ENCODE measurements at places on chromosomes 7 and 10.

DNA sequence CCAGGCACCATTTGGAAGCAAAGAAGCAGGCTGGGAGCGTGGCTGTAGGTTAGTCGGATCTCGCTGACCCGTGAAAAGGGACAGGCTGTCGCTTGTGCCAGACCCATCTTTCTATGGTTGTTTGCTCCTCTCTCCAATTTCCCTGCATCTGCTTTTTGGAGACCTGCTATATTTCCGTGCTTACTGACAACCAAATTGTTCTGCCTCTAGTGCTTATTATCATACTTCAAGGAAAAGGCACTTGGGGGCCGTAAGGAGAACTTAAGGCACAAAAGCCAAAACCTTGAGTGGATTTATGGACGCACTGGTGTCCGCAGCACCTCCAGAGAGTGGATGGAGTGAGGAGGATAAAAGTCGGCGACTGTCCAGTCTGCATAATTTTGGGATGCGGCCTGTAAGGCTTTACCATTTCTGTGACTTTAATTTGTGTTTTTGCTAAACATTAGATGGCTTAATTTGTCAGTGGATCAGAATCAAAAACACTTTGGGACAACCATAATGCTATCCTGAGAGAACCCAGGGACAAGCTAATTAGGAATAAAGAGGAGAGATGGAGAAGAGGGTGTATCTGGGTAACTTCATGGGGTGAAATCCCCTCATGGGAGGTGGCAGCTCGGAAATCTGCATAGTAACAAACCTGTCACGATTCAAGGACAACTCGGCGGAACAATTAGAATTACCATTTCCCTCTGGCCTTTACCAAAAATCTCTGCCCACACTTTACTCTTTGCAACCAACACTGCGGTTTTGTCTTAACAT is 206.7 kb downstream of the HDAC9 start:
- DNase-seq = no peak

- DNase-seq = peak; percentile 75
Observed at GRCh38 chr10:76984559-76985443, 652.8 kb downstream of the KCNMA1 start.

GRCh38 chr10:95741807-95742467 is 14.0 kb upstream of the ENTPD1 start:
- DNase-seq = no peak

GRCh38 chr7:31858055-31858454 is 171.0 kb downstream of the PPP1R17 start:
- no peak for DNase-seq

DNA sequence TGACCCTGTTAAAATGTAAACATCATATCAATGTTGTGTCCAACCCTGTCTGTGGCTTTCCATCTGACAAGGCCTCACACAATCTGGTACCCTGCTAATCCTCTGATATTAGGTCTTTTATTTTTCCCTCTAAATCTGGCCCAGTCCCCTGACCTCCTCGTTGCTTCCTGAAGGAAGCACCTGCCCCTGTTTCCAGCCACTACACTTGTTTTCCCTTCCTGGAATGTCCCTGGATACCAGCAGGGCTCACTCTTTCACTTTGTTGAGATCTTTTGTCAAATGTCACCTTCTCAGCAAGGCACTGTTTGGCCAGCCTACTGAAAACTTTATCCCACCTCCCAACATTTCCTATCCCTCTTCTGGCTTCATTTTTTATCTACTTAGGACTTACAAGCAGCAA is 2.1 kb downstream of the SAMD9L start:
- DNase-seq = no peak

- DNase-seq = no peak
Observed at GRCh38 chr10:50809596-50809995, 69.9 kb downstream of the ASAH2B start.

DNA sequence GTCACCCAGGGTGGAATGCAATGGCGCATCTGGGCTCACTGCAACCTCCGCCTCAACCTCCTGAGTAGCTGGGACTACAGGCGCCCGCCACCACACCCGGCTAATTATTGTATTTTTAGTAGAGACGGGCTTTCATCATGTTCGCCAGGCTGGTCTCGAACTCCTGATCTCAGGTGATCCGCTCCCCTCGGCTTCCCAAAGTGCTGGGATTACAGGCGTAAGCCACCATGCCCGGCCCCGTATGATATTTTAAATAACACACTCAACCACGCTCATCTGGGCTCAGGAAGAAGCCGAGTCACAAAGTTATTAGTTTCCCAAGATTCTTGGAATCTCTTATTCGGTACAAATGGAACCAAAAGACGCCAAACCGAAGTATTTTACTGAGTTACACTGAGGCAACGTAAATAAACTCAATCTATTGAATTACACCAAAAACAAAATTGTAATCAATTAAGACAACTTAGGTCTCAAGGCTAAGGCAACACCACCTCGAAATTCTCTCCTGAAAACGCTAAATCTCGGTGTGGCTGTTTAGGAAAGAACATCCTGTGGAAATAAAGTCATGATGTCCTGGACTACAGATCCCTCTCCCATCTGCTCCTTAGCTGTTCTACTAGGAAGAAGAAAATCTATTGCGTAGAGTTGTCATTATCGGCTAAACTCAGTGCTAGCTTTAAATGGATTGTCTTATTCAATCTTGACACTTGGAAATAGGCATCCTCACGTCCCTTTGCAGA is 910 bp downstream of the ARHGAP19 start:
- DNase-seq = no peak

DNA sequence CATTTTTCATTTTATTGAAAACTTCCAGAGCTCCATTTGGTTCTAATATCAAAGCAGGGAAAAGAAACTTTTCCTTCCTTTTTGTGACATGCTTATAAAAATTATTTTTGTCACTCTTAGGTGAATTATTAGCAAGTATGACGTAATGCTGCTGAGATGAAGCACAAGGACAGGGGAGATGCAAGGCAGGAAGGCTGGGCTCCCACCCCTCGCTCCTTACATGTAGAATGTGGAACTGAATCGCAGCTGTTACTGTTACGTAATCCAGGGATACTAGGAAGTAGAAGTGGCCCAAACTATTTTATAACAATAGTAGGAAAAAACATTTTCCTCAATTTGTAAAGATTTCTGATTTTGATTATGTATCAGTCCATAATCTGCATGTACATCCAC is 17.1 kb upstream of the GTPBP4 start:
- DNase-seq = no peak

DNA sequence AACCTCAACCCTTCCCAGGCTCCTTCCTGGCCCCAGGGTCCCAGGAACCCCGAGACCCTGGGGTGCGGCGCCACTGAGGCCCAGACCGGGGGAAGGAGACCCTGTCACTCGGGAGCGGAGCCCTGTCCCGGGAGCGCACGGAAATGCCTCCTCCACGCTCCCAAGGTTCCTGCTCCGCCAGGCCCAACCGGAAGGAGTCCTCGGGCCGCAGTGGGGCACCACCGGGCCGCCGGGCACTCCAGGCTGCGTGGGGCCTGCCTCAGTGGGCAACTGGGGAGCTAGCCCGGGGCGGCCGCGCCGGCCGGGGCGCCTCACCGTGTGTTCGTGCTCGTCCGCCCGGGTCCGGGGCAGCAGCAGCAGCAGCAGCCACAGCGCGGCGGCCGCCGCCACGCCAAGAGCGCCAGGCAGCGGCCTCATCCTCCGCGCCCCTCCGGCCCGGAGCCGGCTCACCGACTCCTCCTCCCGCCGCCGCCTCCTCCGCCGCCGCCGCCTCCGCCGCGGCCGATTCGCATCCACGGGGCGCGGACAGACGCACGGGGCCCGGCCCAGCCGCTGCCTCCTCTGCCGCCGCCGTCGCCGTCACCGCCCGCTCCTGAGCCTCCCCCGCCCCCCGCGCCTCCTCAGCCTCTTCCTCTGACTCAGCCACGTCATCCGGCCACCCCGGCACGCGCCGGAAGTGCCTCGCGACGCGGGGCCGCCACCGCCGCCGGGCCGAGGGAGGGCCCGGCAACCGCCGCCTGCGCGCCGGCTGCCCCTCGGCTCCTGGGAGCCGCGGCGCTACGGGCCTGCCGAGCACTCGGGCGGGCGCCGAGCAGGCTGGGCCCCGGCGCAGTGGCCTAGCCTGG is at the start of gene TM9SF3:
Gene TM9SF3 (minus strand): TSS at position 594 of the 845 bp plus-strand sequence. CDS start 177 bp downstream, at position 417.
- DNase-seq = peak; percentile 92

DNA sequence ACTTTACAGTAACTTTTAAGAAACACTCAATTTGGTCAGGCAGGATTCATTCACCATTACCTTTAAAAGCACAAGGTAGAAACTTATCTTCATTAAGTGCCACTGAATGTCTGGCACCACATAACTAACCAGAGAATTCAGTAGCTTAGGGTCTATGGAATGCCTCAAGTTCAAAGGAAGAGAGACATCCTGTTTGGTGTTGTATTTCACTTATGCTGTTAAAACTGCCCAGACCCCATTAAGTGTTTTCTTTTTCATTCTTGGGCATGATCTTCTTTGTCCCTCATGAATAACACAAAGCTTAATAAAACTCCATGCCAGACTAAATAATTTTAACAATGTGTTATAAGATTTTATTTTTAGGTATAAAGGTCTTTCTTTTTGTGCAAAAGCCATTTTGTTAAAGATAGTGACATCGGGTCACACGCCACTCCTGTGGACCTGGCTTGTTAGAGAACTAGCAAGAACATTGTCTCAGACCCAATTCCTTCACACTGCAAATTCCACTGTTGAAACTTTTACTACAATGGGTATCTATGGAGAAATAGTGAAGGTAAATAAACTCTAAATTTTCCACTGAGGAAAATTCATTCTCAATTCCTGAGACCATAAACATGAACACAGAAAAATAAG is 221.0 kb downstream of the TWIST1 start:
- no peak for DNase-seq

GRCh38 chr7:86444245-86444644 is 199.5 kb upstream of the GRM3 start:
- no peak for DNase-seq

DNA sequence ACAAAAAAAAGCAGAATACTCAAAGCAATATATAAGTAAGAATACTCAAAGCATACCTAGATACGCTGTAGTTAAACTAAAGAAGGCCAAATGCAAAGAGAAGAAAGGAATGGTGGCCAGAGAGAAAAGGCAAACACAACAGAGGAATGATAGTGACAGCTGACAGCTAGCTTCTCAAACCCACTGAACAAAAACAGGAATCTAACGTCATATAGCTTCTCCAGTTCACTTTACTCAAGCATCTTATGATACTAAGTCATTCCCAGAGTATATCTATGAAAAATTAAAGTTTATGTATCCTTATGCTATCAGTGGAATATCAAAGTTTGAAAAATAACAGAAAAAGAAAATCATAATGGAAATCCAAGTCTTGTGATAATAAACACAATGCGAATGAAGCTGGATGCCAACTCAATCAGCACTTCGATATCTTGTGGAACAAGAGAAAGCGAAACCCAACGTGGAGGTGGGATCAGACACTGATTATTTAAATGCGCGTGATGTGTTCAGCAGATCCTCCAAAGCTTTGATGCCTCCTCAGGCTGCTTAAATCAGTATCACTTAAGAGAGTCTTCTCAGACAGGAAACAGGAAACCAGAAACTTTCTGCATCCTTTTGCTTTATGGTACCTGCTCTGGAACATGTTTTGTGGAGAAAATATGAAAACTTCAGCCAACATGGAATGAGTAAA is 102.8 kb downstream of the PIP4K2A start:
- DNase-seq = peak; percentile 87

GRCh38 chr7:55533050-55533728 is 39.1 kb downstream of the VOPP1 start:
- DNase-seq = peak; percentile 85

- DNase-seq = no peak
Observed at GRCh38 chr7:65438598-65438997, 64.9 kb downstream of the ZNF92 start.

DNA sequence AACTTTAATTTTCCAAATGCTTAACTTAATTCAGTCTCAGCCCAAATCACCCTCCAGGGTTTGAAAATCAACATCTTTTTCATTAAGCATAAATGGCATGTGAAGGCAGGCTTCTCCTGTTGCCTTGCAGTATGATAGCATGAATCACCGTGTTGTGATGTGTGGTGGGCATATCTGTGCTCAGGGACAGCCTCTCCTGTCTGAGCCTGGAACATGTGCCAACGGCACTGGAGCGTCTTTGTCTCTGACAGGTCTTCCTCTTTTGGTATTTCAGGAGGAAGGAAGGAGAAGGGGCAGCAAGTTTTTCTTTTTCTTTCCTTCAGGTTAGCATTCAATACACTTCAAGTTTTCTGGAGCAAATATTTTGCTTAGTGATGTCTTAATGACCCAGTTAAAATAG is 57.6 kb downstream of the LRGUK start:
- DNase-seq = no peak

GRCh38 chr10:12628964-12629766 is 279.8 kb downstream of the CAMK1D start:
- no peak for DNase-seq

DNA sequence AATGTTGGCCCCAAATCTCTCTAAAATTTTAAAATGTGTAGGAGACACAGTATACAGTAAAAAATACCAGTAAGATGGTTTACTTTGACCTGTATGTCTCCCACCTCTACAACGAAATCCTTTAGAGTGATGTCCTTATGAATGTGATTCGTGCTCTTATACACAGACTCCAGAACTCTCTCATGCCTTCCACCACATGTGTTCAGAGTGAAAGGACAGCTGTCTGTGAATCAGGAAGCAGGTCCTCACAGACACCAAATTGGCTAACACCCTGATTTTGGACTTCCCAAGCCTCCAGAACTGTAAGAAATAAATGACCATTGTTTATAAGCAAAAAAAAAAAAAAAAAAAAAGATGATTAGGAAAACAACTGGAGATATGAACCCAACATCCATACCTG is 35.2 kb downstream of the RNF133 start:
- no peak for DNase-seq

- peak; percentile 5 for DNase-seq
Observed at GRCh38 chr10:43194266-43194665, 56.0 kb downstream of the CSGALNACT2 start.

GRCh38 chr10:73220989-73221388 is 26.1 kb downstream of the DNAJC9 start:
- DNase-seq = no peak

DNA sequence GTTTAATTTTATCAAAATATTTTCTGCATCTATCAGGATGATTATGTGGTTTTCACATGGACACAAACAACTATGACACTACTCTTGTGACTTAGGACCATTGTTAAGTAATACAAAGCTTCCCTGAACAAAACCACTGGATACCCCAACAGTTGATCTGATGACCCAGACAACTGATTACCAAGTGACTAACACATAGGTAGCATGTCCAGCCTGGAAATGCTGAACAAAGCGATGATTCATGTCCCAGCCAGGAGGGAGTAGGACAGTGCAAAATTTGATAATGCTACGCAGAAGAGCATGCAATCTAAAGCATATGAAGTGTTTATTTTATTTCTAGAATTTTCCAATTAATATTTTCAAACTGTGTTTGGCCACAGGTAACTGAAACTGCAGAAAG is 8.9 kb upstream of the PNLIP start:
- DNase-seq = no peak

- DNase-seq = no peak
Observed at GRCh38 chr10:131733596-131733995, 167.2 kb upstream of the PPP2R2D start.

DNA sequence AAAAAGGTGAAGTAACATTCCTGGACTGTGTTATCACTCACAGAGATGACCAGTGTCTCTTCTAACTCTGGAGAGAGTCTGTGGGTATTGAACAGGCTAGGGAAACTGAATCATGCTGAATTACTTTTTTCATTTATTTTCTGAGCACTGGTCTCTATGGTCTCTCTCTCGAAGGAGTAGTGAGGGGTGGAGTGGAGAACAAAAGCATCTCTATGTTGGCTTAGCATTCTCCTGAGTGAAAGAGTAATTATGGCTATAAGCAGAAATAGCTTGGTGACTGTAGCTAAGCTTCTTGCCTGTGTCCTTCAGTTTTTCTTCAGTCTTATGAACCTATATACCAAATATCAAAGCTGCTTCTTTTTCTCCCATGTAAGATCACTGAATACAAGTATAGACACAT is 64.6 kb upstream of the PTN start:
- no peak for DNase-seq

Measured in activated CD4-positive, alpha-beta T cell treated with anti-CD3 and anti-CD28 coated beads, Interleukin-2, amount 10 ng/mL, durations not matched to agents 7 days and 5 days (primary cell).